ENCODE measurements at places on chromosomes 13 and 19.

GRCh38 chr13:110555601-110556223 lies 5.8 kb downstream of the RAB20 start:
- DNase-seq: no peak
- no peaks in the 10 kb centered on the region for H3K27me3 ChIP-seq
- H3K4me1 ChIP-seq: no peaks in the 10 kb centered on the region
- no peak overlapping the region for H3K27ac ChIP-seq
- no peaks in the 10 kb centered on the region for H3K36me3 ChIP-seq

DNA sequence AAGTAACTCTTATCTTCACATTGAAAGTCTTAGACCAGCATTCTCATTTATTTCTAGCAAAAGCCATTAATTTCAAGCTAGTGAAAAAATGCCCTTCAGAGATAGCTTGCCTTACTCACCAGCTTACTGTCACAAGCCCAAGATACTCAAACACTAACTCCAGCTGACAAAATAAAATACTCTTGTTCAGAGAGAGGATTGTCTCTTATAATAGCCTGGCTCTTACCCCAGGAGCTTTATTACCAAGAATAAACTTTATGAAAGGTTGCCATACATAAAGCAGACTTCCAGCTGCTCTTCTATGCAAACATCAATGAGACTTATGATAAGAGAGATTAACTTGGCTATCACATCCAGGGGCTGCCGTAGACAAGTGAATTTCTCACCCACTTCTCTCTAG lies 53.6 kb downstream of the XPO4 start:
- peaks cover 37% of the 10 kb centered on the region for H3K4me1 ChIP-seq
- no peaks in the 10 kb centered on the region for H3K27me3 ChIP-seq
- DNase-seq: no peak
- no peaks in the 10 kb centered on the region for H3K36me3 ChIP-seq

DNA sequence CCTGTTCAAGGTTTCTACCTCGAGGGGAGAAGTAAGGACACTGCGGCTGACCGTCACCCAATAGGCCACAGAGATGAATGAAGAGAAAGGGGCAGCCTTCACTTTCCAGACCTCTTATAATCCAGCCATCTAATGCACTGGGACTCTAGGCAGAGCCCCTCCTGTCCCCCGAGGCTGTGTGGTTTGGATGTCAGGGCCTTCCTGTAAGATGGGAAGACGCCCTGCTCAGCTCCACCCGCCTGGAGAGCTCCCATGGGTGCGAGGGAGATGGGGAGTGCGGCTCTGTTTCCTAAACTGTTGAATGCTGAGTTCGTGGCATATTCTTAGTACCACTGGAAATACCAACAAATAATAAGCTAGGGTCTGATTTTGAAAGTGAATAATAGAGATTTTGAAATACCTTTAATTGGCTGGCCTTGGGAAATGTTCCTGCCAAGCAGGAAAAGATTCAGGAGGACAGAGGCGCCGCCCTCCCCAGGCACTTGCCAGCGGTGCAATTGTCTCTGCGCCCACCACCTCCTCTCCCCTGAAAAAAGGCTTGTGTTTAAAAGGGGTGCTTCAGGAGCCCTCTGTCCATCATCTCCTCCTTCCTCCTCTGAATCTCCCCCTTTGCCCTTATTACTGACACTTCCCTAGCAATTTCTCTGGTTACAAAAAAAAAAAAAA lies 85.4 kb upstream of the GPR183 start:
- no peaks in the 10 kb centered on the region for H3K36me3 ChIP-seq
- H3K4me1 ChIP-seq: no peaks in the 10 kb centered on the region
- H3K4me3 ChIP-seq: no peak overlapping the region
- DNase-seq: no peak
- no peak overlapping the region for H3K27ac ChIP-seq

DNA sequence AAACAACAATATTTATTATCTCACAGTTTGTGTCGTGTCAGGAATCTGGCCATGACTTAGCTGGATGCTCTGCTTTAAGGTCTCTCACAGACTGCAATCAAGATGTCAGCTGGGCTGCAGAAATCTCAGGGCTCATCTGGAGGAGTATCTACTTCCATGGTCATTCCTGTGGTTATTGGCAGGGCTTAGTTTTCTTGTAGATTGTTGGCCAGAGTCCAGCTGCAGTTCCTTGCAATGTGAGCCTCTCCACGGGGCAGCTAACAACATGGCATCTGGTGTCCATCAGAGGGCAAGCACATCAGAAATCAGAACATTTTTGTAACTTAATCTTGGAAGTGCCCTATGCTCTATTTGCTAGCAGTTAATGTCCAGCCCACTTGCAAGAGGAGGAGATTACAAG lies 45.7 kb upstream of the TDRD3 start:
- no peaks in the 10 kb centered on the region for H3K36me3 ChIP-seq
- H3K4me1 ChIP-seq: no peaks in the 10 kb centered on the region
- H3K27ac ChIP-seq: no peak overlapping the region

- H3K4me1 ChIP-seq: no peaks in the 10 kb centered on the region
- no peak for DNase-seq
- no peak overlapping the region for H3K27ac ChIP-seq
- H3K27me3 ChIP-seq: no peaks in the 10 kb centered on the region
- H3K36me3 ChIP-seq: no peaks in the 10 kb centered on the region
Measured at GRCh38 chr19:46524308-46524707, 28.6 kb upstream of the PNMA8B start.
